ENCODE measurements at places on chromosomes 7 and 10.
A peak's percentile ranks its signal among the peaks of the same experiment; 100 is the strongest.

- no peak for DNase-seq
Measured at GRCh38 chr7:82194016-82194643, 249.4 kb downstream of the CACNA2D1 start.

- DNase-seq = no peak
Measured at GRCh38 chr7:42351316-42351935, 114.4 kb upstream of the GLI3 start.

DNA sequence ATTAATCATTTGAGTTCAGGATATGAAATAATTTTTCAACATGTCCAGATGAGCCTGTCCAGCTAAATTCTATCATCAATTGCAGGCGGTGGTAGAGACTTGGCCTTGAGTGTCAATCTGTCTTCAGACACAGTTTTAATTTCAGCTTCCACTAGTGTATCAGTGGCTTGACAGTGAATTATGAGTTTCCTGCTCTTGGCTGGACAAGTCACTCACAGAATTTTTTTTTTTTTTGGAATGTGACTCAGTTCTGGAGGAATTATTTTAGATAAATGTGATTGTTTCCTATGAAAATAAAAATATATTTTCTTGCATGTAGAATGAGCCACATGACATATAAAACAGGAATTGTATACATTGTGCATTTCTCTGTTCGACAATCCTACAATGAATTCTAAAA, 319.9 kb upstream of the AKR1E2 start:
- no peak for DNase-seq

DNA sequence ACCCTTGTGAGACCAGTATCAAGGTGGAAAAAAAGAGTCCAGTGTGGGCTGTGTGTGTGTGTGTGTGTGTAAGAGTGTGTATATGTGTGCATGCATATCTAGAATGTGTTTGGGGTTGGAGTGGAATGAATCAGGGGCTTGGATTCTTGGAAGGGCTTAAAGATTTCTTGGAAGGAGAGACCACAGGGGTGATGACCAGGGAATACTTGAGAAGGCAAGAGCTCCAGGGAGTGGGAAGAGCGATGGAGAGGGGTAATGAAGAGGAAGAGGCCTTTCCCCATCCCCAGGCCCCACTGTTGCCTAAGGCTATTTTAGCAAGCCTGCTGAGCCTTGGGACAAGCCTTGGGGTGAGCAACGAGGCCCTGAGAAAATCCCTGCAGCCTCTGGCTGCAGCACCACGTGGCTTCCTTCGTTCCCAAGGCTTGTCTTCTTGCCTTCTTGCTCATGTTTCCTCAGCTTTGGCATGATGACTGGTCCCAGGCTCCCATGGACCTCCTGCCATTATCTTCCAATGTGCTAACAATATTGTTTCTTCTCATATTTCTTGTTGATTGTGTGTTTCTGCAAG, 663.4 kb downstream of the INHBA start:
- no peak for DNase-seq

DNA sequence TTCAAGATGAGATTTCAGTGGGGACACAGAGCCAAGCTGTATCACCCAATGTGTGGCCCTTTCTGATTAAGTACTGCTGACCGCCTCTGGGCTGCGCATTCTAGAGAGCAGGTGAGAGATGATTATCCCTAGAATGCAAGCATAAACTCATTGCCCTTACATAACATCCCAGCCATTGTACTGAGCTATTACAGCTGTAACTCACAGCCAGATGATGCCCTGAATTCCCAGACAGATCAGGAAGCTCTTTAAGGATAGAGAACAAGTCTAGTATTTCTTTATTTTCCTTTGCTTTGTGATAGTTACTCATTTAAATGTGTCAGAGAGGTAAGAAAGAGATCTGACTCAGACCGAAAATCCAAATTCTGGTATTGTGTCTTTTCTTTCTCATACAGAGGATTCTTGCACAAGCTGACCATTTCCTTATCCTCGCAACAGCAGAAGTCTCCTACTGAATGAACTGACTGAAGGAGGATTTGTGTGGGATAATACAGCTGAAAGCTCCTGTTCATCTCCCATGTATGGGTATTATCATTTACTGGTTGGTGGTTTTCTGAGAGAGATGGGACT, 58.4 kb downstream of the ZNF22 start:
- no peak for DNase-seq

DNA sequence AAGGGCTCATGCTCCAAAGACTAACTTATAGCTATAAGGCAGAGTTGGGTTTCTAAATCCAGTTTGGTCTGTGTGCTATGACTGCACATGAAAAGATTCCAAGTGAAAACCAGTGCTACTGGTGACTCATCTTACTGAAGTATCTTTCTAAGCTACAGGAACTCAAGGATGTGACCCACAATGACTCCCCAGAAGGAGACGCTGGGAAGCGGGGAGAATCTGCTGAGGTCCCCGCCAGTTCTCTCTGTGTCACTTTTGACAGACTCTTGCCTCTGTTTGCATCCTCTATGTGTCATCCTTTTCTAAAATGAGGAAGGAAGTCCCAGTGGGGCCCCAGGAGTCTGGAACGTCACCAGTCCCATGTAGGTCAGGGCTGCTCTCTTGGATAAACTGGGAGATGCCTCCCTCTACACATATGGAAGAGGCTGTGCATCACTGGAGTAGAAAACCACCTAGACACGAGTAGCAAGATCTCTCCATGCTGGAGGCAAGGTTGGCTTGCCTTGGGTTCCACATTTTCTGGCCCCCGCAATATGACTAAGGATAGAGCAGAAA, 28.8 kb upstream of the GPR26 start:
- DNase-seq = peak; percentile 16

DNA sequence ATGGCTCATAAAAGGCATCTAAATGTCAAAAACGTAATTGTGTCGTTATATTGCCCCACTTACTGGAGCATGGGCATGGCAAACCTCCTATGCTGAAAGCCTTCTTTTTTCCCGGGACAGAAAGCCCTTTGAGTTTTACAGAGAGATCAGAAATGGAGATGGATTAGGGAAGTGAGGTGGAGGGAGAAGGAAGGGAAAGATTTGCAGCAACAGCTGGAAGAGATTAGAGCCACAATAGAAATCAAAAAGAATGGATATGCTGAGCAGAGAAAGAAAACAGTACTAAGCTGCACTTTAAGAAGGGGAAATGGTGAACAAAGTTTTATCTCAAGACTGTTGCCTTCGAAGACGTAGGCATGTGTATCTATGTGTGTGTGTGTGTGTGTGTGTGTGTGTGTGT, 97.2 kb upstream of the PCGF5 start:
- DNase-seq = no peak

DNA sequence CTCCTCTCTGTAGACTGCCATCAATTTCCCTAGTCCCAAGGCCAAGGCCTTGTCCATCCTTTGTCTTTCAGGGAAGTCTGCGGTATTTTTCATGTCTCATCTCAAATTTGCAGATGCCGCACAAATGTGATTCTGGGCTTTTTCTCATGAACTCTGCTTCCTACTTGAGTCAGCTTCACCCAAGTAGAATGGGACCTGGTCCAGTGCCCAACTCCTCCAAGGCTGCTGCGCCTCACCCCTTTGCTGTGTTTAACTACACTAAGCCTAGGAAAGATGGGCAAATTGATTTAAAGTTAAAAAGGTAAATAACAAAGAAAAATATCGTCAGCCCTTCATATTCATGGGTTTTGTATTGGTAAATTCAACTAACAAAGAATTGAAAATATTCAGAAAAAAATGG, 1092.6 kb upstream of the AUTS2 start:
- no peak for DNase-seq

DNA sequence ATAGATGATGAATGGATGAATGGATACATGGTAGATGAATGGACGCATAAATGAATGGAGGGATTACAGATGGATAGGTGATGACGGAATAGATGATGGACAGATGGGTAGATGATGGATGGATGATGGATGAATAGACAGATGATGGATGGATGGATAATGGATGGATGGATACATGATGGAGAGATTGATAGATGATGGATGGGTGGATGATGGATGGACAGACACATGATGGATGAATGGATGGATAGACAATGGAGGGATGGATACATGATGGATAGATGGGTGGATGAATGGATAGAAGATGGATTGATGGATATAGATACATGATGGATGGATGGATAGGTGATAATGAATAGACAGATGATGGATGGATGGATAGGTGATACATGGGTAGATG, 8.8 kb upstream of the PDGFA start:
- no peak for DNase-seq

- no peak for DNase-seq
Measured at GRCh38 chr10:6473901-6474370, 106.1 kb downstream of the PRKCQ start.

- no peak for DNase-seq
Measured at GRCh38 chr10:93034426-93034825, 26.2 kb upstream of the CYP26C1 start.

- DNase-seq = no peak
Measured at GRCh38 chr10:24882047-24882698, 70.2 kb downstream of the PRTFDC1 start.

- no peak for DNase-seq
Measured at GRCh38 chr7:120742372-120742771, 115.6 kb downstream of the TSPAN12 start.

- no peak for DNase-seq
Measured at GRCh38 chr7:100826514-100827329, 601 bp downstream of the EPHB4 start.

GRCh38 chr7:4177001-4177400, 505.1 kb upstream of the FOXK1 start:
- DNase-seq = no peak

GRCh38 chr10:44033008-44033407, 351.9 kb downstream of the CXCL12 start:
- DNase-seq = no peak

- DNase-seq = no peak
Measured at GRCh38 chr7:70726951-70727378, 405.0 kb upstream of the GALNT17 start.

GRCh38 chr7:93883078-93883916, 7.3 kb downstream of the TFPI2 start:
- DNase-seq = no peak

DNA sequence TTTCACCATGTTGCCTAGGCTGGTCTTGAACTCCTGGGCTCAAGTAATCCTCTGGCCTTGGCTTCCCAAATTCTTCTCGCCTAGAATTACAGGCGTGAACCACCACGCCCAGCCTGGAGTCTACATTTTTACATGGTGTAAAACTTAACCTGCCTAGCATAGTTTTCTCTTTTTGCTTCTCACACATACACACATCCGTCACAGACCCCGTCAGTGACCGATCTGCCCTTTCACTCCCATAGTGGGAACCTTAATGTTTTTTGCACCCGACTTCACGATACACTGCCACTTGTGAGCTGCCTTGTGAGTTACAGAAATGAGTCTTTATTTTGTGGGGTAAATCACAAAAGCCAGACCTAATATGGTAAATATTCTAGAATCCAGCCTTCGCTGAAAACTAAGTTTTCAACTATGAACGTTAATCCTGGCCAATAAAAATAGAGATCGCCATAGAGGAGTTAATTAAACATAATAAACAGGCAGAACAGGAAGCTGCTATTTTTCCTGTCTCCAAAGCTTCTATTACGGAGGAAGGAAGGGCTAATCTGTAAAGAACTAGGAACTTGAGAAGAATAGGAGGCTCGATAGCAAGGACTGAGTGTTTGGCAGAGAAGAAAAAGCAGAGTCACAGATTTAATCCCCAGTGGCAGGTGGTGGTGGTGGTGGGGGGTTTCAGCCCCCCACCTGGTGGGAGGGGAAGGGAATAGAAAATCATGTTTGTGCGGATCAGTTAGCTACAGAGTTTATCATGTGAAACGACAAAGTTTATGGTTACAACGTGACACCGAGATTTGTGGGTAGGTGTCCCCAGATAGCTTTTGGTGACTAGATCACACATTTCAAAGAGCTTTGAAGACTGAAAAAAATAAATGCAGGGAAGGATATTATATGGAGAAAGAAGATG, 14.7 kb upstream of the FAM171A1 start:
- no peak for DNase-seq

GRCh38 chr10:4813023-4813422, 13.0 kb upstream of the AKR1E2 start:
- no peak for DNase-seq

- no peak for DNase-seq
Measured at GRCh38 chr7:45606050-45606449, 31.9 kb downstream of the ADCY1 start.

DNA sequence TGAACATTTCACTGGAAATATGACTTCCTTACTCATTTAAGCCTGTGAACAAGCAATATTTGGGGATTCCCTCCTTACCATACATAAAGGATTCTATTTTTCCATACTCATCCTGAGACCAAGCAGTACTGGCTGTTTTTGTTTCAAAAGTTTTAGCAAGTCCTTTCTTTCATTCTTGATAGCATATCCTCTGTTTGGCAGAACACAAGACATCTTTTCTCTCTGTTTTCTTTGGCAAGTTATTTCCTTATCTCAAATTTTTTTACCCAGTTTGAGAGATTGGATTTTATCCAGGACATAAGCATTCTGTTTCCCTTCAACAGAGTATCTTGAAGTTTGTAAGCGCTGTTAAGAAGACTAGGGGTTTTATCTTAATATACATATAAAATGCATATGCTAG, 3.0 kb upstream of the WASL start:
- no peak for DNase-seq

DNA sequence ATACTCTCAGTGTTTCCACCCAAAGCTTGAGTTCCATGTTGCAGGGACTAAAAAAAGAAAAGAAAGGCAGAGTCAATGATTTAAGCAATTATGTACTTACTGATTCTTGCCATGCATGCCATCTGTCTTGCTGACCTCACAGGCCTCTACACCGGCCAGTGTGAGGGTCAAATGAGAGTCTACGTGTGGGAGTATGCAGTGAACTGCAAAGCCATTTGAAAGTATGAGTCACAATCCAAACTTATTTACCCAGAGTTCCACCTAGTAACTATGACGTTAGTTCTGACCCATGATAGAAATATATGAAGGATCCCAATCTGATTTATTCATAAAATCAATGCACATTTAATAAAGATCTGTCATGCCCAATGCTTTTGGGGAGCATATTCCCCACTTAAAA, 26.5 kb downstream of the PDE1C start:
- no peak for DNase-seq

- DNase-seq = no peak
Measured at GRCh38 chr7:17680943-17681351, 259.3 kb downstream of the SNX13 start.

DNA sequence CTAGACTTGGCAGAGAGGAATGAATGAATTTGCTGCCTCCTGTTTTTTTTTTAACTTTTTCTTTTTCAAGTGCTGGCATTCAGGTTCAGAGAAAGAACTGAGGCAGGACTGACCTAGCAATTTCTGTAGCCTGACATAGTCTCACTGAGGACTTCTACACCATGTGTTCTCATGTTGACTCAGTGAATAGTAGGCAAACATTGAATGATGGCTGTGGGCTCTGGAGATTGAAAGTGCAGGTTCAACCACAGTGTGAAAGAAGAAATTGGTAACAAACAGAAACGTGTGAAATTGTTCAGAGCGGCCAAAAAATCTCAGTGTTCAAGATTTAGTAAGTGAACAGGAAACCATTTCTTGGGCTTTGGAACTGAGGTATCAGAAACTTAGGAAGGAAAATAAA, 322.4 kb upstream of the GHITM start:
- DNase-seq = no peak

GRCh38 chr7:85469446-85470010, 282.7 kb upstream of the SEMA3D start:
- no peak for DNase-seq

- no peak for DNase-seq
Measured at GRCh38 chr10:78184851-78185692, 151.4 kb downstream of the RPS24 start.

GRCh38 chr10:92523639-92524038, 50.3 kb downstream of the IDE start:
- no peak for DNase-seq

Data from suprapubic skin (tissue), 4 donors.